ENCODE measurements at places on chromosomes 2 and 18.

DNA sequence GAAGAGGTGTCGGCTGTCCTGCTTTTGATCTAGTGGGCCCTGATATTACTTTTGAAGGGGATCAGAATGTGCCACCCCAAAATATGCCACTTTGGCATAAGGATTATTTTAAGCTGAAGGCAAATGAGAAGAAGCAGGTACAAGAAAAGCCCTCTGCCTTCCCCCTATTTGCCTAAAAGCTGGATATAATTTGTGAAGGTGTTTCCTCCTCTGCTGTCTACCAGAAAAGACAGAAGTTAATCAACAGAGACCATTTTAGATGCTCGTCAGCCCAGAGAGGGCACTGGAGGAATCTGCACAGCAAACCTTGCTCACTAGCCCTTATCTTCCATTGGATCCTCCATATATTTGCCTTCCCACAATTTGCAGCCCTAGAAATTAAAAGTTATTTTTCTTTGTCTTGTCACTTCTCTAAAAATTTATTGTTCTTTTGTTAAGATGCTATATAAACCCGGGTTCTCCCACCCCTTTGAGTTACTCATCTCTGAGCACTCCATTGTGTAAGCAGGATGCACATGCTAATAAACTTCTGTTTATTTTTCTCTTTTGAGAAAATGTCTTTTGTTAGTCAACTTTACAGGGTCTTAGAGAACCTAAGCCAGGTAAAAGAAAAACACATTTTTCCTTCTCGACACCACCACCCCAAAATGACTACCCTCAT is 163.2 kb upstream of the SLC1A4 start:
- no peak for DNase-seq

GRCh38 chr2:217837530-217837929 is 165.3 kb downstream of the TNS1 start:
- no peak for DNase-seq

- no peak for DNase-seq
These were observed 126.7 kb upstream of the SMIM21 start for GRCh38 chr18:75554176-75554575.

GRCh38 chr2:68429311-68429826 is 37.7 kb downstream of the FBXO48 start:
- DNase-seq = no peak

DNA sequence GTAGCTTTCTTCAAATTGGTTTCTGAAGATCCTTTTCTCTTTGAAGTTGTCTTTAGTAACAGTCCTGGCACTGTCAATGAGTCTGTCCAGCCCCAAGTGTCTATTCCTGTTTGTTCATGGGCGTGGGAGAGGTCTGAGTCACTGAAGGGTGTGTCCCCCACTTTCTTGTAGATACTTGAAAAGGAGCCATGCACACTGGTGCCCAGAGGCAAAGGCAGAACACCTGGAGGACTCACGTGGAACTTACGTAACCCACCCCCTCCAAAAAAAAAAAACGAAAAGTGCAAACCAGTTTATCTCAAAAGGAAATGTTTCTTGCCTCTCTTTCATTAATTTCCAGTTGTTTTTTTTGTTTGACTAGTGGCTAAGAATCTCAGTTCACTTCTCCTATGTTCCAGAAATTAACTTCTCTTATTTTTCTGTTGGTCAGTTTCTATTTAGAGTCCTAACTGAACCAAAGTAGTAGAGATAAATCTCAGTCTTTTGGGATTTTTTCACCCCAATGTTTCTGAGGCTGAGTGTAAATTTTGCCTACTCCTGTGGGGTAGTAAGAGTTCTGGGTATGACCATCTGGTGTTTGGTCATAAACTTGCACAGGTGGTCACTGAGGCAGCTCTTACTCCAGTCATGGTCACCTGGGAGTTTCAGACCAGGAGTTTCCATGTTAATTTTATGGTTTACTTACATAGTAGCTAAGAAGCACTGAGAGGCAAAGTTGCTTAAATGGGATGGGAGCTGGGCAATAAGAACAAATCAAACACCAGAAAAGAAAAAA is 54.9 kb downstream of the DSC3 start:
- DNase-seq = no peak

DNA sequence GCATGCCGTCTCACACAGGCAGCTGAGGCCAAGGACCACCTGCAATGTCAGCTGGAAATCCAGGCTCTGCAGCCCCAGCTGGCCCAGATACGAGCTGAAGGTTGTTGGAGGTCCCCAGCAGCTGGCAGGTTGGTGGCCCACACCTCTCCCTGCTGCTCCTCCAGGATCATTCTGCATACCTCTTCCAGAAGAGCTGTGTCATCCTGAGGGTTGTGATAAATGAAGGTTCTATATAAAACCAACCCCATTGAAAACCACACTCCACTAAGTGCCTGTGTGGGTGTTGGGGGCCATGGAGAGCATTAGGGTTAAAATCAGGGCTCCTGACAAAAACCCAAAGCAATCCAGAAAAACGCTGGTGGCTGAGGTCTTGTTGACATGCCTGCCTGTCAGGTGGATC is 50.4 kb downstream of the C1QL2 start:
- DNase-seq = no peak

GRCh38 chr2:34316788-34317187 is 717.7 kb upstream of the FAM98A start:
- no peak for DNase-seq

GRCh38 chr18:9734189-9734588 is 26.1 kb downstream of the RAB31 start:
- DNase-seq = no peak

Data from stimulated activated CD4-positive, alpha-beta T cell treated with anti-CD3 and anti-CD28 coated beads, Interleukin-1b, Interleukin-23, amount 100 ng/mL, for 48 hours (primary cell).